Activated naive CD8-positive, alpha-beta T cell treated with anti-CD3 and anti-CD28 coated beads for 36 hours (primary cell): ENCODE measurements at places on chromosomes 1 and 21.

GRCh38 chr1:197066719-197067456 lies at the start of gene F13B:
F13B (minus strand) TSS chr1:197067260; CDS start chr1:197067223, 37 bp downstream.
- no peak for DNase-seq

- DNase-seq, result peak; percentile 16
These were observed 75.2 kb downstream of the NFIA start for GRCh38 chr1:61157468-61157987.

DNA sequence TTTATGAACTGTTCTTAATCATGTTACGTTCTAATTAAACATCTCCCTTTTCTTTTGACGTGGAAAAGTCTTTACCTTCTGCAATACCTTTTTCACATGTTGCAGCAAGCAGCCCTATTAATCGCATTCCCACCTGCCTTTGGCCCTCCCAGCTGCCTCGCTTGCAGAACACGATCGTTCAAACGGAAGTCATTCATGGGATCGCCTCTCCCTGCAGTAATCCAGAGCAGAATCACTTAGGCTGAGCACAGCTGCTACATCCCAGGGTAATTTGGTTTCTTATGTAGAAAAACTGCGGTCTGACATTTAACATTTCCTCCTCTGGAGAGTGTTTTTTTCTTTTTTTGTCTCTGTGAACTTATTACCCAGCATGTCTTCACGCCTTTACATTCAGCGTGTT lies 206.3 kb downstream of the KIF26B start:
- DNase-seq, result no peak

DNA sequence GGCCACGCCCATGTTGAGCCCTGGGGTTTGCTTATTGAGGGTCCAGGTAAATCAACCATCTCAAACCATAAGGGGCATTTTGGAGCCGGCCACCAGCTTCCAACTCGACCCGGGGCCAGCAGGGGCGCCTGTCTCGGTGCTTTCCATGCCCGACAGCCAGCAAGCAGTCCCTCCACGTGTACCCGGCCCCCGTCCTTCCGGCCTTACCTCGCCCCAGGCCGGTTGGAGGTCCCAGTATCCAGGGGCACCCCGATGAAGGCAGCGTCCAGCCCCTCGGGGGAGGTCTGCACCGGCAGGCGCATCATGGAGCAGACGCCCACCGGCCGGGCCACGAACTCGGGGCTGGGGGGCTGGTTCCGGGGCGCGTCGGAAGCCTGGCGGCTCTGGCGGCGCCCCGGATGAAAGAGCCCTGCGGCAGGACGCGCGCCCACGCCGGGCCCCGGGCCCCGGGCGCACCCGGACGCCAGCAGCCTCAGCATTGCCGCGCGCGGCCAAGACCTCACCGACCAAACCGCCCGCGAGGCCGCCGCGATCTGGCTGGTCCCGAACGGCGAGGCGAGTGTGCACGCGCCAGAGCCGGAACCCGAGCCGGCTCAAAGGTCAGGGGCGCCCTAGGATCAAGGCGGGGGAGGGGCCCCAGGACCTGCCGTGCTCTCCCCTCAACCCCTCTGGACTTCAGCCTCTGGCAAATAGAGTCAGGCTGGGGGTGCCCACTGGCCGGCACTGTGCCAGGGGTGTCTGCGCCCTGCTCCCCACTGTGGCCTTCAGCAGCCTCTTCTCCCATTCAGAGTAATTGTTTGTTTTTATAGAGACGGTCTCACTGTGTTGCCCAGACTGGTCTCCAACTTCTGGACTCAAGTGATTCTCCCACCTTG lies at the start of gene AGMAT:
TSS of gene AGMAT (minus strand) at position 563 of the 875 bp plus-strand sequence. CDS start at position 479, 84 bp downstream.
- DNase-seq, result peak; percentile 75

- DNase-seq, result no peak
These were observed 2.7 kb downstream of the COL8A2 start for GRCh38 chr1:36122062-36123030.

GRCh38 chr1:13921190-13921589 lies 221.2 kb downstream of the PRDM2 start:
- DNase-seq, result no peak

DNA sequence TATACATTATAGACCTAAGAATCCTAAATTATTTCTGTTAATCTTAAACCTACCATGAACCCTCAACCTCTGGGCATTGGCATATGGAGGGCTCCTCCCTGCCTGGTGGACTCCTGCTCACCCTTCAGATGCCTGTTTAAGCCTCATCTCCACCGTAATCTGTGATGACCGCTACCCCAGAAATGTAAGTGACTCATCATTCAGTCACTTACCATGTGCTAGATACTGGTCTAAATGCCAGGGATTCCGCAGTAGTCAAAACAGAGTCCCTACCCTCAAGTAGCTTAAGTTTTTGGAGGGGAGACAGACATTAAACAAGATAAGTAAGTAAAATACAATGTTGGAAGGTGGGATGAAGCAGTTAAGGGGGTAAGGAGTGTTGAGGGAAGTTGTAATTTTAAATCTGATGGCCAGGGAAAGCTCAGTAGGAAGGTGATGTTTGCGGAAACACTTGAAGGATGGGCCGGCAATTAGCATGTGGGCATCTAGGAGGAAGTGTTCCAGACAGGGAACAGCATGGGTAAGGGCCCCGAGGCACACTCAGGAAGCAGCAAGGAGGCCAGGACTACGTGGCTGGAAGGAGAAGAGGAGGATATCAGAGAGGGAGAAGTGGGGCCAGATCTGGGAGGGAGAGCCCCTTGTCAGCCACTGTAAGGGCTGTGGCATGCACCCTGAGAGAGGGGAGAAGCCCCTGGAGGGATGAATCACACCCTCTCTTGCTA lies 141.7 kb upstream of the HOOK1 start:
- no peak for DNase-seq

DNA sequence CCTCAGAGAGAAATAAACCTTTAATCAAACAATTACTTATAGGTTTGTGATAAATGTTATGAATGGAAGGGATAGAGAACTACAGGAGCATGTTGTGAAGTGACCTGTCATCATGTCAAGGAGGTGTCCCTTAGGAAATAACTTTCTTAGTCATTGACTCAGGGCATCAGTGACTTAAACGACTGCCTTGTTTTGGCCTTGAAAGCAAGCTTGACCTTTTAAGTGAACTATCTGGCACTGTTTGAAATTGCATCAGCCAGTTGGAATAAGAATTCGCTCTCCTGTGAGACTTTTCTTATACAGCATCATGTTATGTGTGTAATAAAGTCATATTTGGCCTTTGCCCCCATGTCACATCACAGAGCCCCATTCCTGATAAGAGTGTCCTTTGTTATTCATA lies 30.9 kb downstream of the LRRC8B start:
- no peak for DNase-seq

DNA sequence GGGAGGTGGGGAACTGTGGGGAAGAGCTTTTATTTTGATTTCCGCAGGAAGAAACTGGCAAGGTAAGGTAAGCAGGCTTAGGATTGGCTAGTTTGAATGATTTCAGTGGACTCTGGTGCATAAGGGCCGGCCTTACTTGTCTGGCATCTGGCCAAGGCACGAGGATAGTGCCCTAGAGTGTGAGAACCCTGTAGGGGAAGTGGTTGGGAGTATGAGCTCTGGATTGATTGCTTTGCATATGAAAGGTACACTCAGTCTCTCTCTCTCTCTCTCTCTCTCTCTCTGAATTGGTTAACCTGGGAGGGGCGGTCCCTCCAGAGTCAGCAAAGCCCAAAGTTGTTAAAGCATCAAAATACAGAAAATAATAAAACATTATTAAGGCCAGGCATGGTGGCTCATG lies 463.0 kb downstream of the SIPA1L2 start:
- DNase-seq, result no peak

GRCh38 chr1:36273024-36273423 lies 33.1 kb upstream of the SH3D21 start:
- DNase-seq, result no peak

GRCh38 chr1:6807782-6808181 lies 22.5 kb downstream of the CAMTA1 start:
- DNase-seq, result no peak

- peak; percentile 47 for DNase-seq
These were observed 44.9 kb downstream of the ACOT7 start for GRCh38 chr1:6348511-6349191.

DNA sequence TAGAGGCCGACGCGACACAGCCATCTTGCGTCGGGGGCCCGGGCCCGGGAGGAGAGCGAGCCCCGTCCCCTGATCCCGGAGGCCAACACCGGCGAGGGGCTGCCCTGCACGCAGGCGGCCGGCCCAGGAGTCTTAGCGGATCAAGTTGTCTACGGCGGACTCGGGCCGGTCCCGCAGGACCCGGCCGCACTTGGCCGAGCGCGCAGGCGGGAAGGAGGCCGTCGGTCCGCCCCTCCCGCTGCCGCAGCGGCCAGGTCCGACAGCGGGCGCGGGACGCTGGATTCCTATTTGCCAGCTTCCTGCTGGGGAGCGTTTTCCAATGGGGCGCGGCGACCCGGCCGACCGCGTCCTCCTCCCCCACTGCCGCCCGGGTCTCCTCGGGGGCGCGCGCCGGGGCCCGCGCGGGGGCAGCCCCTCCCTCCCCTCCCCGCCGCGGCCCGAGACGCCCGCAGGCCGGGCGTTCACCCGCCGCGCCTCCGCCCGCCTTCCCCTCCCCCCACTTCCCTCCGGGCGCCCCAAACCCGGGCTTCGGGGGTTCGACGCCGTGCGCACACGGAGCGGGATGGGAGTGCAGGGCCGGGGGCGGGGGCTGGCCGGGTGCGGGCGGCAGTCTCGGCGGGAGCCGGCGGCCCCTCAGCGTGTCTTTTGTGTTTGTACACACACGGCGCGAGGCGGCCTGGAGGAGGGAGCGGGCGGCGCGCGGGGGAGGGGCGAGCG lies 517 bp upstream of the H3-3A start:
- DNase-seq, result no peak

- DNase-seq, result peak; percentile 79
These were observed 161.1 kb upstream of the COL6A1 start for GRCh38 chr21:45820171-45821091.

DNA sequence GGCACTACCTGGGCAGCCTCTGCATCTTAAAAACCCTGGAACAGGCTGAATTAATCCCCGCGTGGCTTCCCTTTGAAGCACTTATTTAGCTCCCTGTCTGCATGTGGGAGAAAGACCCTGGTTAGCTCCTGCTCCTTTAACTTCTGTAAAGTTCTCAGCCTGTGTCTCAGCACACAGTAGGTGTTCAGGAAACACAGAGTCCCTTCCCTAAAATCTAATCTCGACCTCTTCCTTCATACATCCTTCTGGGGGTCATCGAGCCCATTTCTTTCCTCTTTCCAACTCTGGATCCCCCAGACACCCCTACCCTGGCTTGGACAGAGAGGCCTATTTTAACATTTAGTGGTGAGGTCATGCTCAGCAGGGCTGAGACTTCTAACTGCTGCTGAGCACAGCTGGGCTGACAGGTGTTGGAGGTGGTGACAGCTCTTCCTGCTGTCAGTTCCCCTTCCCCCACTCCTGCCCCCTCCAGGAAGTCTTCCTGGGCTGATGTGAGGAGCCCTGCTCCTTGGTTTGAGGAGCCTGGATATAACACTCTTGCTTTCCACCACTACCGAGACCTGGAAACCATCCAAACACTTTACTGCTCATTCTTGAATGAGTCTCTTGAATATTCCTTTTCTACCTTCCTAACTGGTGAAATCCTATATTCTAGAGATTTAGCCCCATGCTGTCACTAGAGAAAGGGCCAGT lies 5.3 kb downstream of the E2F2 start:
- DNase-seq, result no peak

DNA sequence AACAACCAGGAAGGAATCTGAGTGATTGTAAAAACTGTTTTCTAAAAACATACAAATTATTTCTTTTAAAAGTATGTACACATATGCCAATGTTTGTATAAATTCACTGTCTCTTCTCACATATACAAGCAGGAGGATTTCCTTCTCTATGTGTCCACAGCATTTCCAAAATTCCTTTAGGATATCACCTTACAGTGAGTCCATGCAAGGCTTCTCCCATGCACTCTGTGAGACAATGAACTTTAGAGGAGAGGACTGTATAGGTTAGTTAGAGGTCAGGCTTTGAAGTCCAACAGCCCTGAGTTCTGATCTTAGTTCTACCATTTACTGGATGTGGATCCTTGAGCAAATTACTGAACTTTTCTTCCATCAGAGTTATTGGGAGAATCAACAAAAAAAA lies 34.1 kb upstream of the USH2A start:
- no peak for DNase-seq

DNA sequence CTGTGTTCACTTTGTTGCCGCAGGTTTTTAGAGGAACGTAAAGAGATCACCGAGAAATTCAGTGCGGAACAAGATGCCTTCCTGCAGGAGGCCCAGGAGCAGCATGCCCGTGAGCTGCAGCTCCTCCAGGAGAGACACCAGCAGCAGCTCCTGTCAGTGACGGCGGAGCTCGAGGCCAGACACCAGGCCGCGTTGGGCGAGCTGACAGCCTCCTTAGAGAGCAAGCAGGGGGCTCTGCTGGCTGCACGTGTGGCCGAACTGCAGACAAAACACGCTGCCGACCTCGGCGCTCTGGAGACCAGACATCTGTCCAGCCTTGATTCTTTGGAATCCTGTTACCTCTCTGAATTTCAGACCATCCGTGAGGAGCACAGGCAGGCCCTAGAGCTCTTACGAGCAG lies 42.6 kb downstream of the PCNT start:
- DNase-seq, result no peak

- DNase-seq, result no peak
These were observed 8.2 kb upstream of the FMOD start for GRCh38 chr1:203359010-203359571.

GRCh38 chr1:173191011-173191705 lies 16.0 kb downstream of the TNFSF4 start:
- DNase-seq, result no peak

DNA sequence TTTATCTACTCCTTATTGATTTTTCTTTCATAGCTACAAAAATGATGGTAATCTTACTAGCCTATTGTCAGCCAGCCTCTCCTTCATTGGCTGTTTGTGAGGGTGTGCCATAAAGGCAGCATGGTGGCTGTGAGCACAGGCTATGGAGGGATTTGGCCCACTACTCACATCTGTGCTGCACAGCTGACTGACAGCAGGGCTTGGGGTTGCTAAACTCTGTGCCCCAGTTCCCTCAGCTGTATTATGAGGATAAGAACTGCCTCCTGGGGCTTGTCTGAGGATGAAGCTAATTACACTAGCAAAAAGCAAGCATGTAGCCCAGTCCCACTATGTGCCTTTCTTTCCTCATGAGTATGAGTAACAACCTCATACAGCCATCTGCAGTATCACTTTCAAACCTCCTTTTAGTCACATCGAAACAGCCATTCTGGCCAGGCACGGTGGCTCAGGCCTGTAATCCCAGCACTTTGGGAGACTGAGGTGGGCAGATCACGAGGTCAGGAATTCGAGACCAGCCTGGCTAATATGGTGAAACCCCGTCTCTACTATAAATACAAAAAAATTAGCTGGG lies 66.2 kb downstream of the COQ8A start:
- no peak for DNase-seq

DNA sequence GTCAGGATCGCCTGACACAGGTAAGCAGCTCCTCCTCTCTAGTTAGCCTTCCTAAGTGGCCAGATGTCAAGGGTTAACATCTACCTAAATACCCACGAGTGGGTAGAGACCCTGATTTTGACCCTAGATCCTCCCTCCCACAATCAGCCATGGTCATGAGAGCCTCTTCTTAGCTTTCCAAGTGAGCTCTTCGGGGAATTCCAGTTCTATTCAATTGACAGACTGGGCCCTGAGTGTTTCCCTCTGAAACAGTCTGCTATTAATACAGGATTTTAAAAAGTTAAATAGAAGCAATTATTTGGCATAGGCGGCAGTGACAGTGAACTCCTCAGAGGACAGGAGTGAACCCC lies 28.1 kb downstream of the C2CD2 start:
- no peak for DNase-seq
